ENCODE measurements at places on chromosomes 3 and 15.

- no peak for DNase-seq
Measured at GRCh38 chr3:182910936-182911781, 69.2 kb downstream of the DCUN1D1 start.

DNA sequence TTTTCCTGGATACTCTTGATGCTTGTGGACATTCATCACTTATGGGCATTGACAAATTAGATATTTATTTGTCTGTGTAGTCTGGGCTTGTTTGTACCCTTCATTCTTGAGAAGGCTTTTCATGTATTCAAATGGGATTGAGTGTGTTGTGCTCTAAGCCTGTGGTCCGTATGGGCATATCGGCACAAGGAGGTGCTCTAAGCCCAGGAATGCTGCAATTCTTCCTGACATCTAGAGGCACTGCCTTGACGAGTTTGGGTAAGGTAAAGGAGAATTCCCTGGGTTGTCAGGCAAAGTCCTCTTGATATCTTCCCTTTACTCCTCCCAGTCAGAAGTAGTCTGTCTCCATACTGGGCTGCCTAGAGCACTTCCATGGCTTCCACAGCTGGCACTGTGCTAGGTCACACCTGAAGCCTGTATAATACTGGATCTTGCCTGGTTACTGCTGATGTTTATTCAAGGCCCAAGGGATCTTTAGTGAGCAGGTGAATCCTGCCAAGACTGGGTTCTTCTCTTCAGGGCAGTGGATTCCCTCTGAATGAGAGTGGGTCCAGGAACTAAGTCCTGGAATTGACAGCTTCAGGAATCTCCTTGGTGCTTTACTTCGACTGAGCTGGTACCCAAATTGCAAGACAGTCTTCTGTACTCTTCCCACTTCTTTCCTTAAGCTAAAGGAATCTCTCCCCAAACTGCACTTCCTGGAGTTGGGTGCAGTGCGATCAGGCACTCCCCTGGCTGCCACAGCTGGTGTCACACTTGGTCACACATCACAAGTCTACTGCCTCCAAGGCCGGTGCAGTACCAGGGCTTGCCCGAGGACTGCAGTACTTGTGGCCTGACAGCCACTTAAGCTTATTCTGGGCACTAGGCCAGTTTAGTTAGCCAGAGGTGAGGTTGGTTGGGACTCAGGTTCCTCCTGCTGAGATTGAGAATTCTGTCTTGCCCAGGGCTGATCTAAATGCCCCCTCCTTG is 46.0 kb downstream of the GALK2 start:
- DNase-seq = no peak

DNA sequence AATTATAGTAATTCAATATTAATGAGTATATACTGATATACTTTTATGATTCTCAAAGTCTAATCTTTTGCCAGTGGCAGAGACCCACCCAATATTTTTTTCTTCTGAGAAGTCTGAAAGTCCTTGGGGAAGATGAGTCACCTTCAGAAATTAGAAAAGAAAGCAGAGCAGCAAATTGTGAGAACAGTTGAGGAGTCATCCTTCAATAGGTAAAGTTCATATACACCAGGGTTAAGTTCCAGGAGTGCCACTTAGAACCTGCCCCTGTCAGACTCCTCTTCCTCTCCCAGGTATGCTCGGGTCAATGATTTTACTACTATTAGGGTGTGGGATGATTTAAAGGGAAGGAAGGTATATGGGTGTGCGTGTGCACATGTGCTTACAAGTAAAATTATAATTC is 7.1 kb downstream of the CLRN1 start:
- DNase-seq = no peak

DNA sequence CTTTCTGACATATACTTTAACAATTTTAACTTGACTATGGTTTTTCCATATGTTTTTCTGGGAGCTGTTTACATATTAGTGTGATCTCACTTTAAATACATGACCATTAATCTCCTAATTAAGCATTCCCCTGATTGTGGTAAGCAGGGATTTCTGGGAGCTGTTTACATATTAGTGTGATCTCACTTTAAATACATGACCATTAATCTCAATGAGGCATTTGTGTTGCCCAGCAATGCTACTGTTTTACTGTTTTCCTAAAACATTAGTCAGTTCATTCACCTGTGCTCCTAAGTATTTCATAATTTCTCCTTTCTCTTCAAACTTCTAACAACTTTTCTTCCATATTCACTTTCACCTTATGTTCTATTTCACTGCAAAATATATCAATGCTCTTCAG is 3.6 kb upstream of the GRAMD1C start:
- DNase-seq = peak; percentile 73

- peak; percentile 18 for DNase-seq
Measured at GRCh38 chr3:190265126-190265525, 57.1 kb downstream of the CLDN1 start.

- DNase-seq = no peak
Measured at GRCh38 chr15:97346221-97346620, 614.3 kb upstream of the ARRDC4 start.

- peak; percentile 5 for DNase-seq
Measured at GRCh38 chr3:178623666-178624255, 87.5 kb downstream of the KCNMB2 start.

- no peak for DNase-seq
Measured at GRCh38 chr3:128491941-128492670, 895 bp downstream of the GATA2 start.

- no peak for DNase-seq
Measured at GRCh38 chr15:73183071-73183470, 130.8 kb downstream of the NEO1 start.

- no peak for DNase-seq
Measured at GRCh38 chr15:90864507-90864906, 3.9 kb upstream of the FURIN start.

- peak; percentile 17 for DNase-seq
Measured at GRCh38 chr3:173371848-173372487, 25.6 kb upstream of the NLGN1 start.

DNA sequence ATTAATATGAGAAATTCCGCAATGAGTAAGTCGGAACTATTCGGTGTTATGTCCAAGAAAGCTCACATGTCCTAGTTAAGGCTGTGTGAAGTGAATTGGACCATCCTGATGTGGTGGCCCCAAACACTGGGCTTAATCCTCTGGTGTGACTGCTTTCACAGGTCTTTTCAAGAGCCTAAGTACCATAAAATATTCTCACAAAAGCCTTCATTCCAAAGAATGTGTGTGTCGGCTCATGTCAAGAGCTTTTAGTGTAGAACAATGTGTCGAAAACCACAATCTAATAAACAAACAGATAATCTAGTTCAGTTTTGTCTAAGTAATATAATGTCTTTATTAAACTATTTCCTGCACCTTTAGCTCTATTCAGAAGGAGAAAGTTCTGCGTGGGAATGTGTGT is 311.4 kb downstream of the LPP start:
- DNase-seq = peak; percentile 39

DNA sequence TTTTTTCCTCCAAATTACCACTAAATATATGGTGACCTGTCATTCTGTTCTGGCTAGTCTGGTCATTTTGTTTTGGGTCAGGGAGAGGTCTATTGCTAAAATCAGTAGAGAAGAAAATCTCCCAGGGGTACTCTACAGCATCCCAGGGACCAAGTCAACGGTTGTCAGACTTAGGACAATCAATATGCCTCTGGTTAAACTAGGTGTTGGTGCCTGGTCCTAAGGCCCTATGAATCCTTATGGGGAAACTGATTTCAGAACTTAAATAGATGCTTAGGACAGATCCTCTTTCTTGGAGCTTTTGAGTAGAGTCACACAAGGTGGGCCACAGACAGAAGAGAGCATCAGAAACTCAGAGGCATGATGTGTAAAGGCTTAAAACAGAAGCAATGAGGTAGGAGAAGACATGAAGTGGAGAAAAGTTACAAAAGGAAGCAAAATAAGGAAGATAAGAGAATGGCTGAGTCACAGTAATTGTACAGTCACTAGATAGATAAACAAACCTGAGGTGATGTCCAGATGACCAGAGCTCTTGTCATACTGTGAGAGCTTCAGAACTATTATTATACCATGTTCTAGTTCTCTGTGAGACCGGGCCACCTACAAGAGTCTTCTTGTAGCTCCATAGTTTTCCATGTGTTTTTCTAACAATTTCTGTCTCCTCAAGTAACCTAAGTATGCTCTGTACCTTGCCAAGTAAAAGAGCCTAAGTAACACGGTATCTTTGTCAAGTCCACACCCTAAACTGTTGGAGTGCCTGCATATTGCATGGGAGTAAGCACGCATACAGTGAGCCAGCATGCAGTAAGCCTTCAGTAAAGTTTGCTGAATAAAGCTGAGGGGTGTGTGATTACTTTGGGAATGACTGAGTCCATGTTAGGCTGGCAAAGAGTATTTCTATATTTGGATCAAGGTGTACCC is 44.6 kb upstream of the LEKR1 start:
- peak; percentile 61 for DNase-seq

- no peak for DNase-seq
Measured at GRCh38 chr3:169659096-169659819, 4.3 kb downstream of the MECOM start.

DNA sequence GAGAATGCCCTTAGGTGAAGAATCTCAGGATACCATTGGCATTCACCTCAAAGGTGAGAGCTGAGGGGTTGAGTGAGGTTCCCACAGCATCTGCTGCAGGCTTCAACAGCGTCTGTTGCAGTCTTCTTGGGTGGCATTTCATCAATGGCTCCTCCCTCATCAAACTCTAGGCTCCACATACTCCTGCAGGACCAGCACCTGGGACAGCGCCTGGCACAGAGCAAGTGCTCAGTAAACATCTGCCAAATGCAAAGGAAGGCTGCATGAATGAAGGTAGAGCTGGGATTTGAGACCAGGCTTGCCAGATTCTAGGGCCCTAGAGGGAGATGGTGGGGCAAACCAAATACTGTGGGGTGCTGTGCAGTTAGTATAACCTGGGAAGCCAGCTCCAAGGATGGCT is 9.6 kb downstream of the TRH start:
- DNase-seq = peak; percentile 14

DNA sequence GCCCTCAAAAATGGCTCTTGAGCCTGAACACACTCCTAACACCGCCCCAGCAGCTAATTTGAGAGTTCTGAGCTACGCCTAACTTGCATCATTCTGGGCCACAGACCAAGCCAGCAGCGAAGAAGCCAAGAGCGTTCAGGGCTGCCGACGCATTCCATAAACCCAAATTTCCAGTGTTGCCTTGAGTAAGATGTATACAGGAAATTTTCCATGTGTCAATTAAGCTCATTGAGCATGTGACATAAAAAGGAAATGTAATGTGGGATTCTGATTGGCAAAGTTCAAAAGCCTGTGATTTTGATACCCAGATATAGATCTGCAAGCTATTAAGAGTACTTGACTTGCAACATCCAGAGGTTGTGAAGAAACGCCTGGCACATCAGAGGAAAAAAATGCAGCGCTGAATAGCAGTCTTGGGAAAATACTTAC is 148.6 kb upstream of the NR2F2 start:
- peak; percentile 84 for DNase-seq

- no peak for DNase-seq
Measured at GRCh38 chr3:170539897-170540296, 46.0 kb downstream of the SLC7A14 start.

GRCh38 chr3:163722405-163722804 is 1355.9 kb downstream of the SI start:
- DNase-seq = no peak

DNA sequence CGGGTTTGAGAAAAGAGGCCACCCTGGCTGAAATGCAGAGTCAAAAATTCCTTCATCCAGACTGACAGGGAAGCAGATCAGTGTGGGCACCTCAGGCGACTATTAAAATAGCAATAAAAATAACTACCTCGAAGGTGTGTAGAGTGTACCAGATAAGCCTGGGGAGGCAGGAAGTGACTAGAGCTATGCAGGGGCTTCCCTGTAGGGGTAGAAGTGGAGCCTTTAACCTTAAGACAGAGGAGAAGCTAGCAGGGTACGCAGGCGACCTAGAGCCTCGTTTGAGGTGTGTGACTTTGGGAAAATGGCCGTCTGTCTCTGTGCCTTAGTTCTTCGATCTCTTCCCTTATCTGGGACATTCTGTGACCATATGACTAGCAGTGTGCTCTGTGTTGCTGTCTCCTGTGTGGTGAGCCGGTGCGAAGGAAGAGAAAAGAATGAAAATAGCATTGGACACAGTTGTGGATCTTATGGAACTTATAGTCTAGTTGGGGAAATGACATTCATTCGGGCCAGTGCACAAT is 17.6 kb downstream of the BHLHE40 start:
- no peak for DNase-seq

DNA sequence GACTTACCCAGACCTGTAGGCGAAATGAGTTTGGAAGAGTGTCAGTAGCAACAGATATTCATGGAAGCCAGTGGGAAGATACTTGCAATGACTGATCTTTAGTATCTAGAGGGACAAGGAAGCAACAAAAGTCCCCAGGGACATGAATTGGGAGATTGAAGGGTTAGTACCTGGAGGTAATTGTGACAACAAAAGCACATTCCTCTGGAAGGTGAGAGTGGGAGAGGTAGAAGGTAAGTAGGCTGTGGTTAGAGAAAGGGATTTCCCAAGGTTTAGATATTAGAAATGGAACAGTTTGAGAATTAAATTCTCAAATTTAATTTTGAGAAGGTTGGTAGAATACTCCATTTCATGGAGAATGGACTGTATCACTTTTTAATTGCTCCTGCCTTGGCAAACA is 191.4 kb downstream of the AKAP13 start:
- DNase-seq = no peak

- DNase-seq = peak; percentile 25
Measured at GRCh38 chr3:116037954-116038911, 407.1 kb downstream of the LSAMP start.

- DNase-seq = peak; percentile 21
Measured at GRCh38 chr15:77650265-77650664, 17.6 kb upstream of the LINGO1 start.

- DNase-seq = peak; percentile 76
Measured at GRCh38 chr3:151219056-151219455, 16.0 kb upstream of the GPR171 start.

GRCh38 chr3:128800241-128801187 is 74.5 kb downstream of the RAB7A start:
- peak; percentile 21 for DNase-seq

DNA sequence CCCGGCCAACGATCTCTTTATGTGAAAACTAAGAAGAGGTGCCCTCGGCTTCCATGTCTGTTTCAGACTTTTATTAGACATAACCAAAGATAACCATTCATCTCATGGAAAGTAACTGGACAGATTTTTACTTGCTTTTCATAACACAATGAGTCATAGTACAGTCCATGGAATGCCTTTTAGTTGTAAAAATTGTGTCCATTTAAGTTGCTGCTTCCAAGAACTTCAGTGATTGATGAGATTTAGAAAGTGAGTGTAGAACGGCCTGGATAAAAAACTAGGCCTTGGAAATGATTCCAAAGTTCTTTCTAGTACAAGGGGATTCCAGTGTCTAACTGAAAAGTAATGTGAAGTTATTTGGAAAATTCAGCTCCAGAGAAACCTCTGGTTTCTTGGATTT is 10.8 kb downstream of the EIF2AK4 start:
- DNase-seq = peak; percentile 98

DNA sequence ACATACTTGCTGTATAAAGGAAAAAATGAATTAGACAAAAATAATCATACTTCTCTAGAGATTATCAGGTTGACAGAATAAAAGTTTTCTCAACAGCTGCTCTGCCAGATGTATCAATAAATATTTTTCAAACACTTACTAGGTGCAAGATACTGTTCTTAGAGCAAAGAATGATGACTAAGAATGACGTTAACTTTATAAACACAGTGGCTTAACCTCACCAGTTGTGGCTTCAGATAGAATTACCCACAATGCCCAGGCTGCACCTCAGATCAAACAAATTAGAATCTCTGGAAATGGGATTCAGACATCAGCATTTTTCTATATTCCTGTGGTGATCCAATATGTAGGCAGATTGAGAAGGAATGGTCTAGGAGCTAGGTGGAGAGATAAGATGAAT is 422.4 kb upstream of the ATP11B start:
- no peak for DNase-seq

- peak; percentile 64 for DNase-seq
Measured at GRCh38 chr3:50525987-50526386, 22.6 kb upstream of the CACNA2D2 start.
